ENCODE measurements at places on chromosomes 5 and 9.

DNA sequence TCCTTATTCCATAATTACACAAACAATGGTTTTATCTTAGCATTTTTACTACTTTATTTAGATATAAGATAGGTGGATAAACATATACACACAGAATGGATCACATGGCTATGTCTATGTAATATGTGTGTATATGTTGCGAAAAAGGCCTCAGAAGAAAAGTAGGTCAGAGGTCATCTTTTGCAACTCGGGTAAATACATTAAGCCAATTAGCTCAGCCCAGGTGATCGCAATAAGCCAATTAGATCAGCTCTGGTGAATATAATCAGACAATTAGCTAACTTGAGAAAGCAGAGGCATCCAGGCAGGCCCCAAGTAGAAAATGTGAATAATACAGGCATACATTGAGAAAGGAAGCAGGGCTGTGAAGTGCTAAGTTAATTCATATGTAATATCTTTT lies 24.3 kb downstream of the SLCO4C1 start:
- no peak for DNase-seq

GRCh38 chr5:176792655-176793342 lies 17.6 kb upstream of the UNC5A start:
- no peak for DNase-seq

- no peak for DNase-seq
Measured at GRCh38 chr9:112013266-112013665, 116.7 kb downstream of the UGCG start.

DNA sequence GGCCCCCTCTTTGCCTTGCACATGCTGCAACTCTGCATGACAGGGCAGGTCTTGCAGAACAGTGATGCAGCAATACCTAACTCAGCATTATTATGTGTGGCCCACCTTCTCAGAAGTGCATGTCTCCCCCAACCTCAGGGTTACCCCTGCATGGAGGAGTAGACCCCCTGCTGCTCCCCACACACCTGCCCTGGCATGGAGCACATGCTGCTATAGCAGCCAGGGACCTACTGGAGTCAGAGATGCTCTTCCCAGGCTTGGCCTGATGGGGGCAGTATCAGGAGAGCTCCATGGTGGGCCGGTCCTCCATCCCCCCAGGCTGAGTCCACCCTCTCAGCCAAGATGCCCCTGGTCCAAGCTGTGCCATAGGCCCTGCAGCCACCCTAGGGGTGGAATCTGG lies 13.2 kb upstream of the BOD1 start:
- DNase-seq = no peak

DNA sequence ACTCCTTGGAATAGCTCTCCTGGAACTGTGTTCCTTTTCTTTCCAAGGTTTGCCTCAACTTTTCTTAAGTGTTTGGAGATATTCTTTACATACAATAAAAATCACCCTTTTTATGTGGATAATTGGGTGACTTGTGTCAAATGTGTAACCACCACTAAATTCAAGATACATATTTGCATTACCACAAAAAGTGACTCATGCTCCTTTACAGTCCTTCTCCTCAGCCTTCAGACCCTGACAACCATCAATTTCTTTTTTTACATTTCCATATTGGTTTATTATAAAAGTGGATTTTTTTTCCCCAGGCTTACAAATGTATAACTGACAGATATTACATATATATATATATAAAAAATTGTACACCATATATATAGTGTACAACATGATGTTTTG lies 372.0 kb upstream of the KCNN2 start:
- DNase-seq = no peak

DNA sequence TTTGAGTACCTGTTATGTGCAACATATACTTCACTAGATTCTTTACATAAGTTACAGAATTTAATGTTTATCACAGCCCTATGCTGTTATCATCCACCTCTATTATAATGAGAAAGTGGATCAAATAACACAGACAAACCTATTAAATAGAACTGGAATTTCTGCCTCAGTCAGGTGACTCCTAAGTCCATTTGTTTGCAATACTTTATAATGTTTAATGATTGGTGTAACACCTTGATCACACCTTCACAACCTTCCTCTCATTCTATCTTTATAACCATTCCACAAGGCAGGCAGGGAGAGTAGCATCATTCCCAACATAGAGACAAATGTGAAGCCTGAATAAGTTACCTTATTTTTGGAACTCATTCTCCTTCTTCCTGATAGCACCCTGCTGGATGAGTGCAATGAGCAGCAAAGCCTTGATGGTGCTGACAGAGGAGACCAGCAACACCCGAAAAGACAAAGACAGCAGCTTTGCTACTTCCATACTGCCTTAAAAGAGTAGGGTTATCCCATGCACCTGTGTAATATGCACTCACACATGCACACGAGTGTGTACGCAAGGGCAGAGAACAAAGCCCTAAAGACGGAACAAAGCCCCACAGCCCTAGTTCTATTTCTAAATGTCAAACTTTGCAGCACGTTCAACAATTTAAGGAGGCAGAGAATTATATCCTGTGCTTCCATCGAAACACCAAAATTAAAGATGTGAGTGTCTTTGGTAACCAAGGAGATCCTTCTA lies 30.5 kb downstream of the SERINC5 start:
- DNase-seq = no peak

GRCh38 chr9:98192503-98193335 lies at the start of gene CORO2A:
Gene CORO2A (minus strand): TSS chr9:98192637. CDS start chr9:98157660, 34,977 bp downstream.
- peak; percentile 7 for DNase-seq

- DNase-seq = no peak
Measured at GRCh38 chr5:146233441-146233840, 30.0 kb downstream of the RBM27 start.

DNA sequence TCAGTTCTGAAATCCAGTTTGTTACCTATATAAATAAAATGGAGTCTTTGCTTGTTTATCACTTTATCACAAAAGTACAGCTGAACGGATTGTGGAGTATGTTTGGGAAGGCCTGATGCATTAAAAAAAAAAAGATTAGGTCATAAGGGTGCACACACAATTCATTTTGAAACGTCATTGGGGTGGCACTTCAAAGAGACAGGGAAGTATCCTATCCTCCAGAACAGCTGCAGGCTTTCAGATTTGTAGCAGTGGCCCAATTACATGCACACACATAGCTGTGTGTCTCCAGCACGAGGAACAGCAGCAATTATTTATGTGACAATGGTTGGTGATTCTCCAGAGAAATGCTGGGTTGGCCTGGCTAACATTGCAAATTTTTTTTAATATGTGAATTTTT lies 46.8 kb upstream of the FER start:
- no peak for DNase-seq

DNA sequence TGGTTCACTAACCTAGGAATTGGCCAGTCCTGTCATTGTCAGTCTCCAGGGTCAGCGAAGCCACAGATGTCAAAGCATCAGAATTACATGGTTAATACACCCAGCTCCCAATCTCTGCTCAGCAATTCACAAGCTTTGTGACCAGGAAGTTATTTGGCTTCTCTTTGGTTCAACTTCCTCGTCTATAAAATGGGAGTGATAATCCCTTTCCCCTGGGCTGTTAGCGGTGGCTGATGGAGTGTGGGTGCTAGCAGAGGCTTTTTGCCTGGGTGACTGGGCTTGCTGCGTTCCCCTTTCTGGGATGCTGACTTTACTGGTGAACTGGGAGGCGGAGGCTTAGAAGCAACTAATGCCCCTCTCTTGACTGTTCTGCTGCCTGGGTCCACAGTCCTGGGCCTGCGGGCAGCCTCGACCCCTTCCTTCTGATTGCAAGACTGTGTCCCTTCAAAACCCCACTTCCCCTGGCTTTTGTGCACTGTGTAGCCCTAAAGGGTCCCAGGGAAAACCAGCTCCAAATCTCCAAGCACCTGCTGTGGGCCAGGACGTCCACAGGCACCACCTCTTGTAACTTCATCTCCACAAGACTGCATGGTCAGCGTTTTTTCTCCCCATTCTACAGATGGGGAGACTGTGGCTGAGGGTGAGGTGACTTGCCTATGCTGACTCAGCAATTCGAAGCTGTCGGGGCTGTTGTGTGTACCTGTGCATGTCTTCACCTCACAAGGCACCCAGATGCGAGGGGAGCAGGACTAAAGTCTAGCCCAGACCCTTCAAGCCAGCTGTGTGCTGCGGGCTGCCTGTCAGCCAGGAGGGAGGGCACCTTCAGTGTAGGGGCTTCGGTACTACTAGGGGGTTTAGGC lies 45.2 kb upstream of the NEURL1B start:
- DNase-seq = no peak

DNA sequence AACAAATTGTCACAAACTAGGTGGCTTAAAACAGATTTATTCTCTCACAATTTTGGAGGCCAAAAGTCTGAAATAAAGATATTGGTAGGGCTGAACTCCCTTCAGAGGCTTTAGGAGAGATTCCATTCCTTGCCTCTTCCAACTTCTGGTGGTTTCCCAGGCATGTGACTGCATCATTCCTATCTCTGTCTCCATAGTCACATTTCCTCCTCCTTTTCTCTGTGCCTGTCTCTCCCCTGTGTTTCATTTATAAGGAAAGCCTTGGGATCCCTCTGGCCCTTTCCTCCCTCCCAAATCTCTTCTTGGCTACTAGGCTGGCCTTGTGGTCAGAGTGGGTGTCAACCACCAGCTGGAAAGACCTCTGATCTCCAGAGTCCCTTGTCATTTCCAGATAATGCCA lies 78.2 kb downstream of the SNX18 start:
- DNase-seq = no peak

- no peak for DNase-seq
Measured at GRCh38 chr5:123455640-123456039, 32.4 kb upstream of the CEP120 start.

DNA sequence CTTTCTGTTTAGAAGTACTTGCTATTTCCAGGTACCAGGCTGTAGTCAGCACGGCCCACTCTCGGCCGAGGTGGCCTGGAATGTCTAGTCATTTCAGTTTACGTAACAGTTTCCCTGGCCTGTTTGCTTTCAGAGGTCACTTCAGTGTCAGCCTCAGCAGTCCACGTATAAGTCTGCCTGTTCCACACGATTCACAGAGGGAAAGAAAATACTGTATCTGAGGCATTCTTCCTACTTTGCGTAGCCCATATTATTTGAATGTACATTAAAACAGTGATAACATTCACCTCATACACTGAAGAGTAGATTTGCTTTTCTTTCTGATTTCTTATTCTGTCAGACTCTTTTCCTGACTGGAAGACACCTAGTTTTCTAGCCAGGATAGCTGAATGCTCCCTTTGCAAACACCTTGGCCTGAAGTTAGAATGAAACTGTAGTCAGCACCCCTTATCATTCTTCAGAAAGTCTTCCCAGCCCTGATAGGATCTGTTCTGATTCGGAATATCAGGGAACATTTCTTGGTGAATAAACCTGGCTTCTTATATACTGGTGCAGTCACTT lies 140.9 kb downstream of the AOPEP start:
- DNase-seq = peak; percentile 50

GRCh38 chr5:124342584-124342983 lies 403.9 kb downstream of the ZNF608 start:
- no peak for DNase-seq

- DNase-seq = no peak
Measured at GRCh38 chr5:148828511-148829247, 2.3 kb downstream of the ADRB2 start.

DNA sequence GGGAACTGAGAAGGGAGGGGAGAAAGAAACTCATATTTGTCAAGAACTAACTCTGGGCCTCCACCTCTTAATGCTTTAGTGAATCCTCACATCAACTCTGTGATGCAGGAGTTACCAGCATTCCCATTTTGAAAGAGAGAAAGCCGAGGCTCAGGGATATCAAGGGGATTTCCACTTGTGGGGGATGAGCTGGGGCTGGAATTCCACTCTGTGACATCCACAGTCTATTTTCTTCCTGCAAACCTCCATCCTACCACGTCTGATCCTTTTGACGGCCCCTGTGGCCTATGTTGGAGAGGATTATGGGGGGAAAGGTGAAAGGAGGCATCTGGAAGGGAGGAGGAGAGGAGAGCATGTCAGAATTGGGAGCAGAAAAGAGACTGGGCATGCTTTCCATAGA lies 9.0 kb downstream of the LCP2 start:
- DNase-seq = no peak

Data from AG04450 (cell line).